Suppressor macrophage treated with lipopolysaccharide for 1 hour (primary cell): ENCODE measurements at places on chromosomes 4 and X.

DNA sequence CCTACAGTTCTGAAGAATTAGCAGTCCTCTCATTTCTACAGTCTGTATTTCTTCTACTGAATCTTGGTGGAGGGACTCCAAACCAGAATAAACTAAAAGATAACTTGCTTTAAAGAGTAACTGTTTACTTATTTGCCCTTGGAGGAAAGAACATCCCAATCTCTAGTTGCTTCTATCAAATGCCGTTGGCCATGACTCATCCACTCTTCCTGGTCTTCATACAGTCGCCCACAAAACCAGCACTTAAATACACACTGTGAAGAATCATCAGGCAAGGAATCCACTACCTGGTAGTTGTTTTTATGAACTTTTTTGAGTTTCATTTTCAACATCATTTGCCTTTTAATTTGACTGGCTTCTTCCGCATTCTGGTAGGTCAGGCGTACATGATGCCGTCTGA lies 14.2 kb downstream of the ZNF518B start:
- peak; percentile 4 for DNase-seq

DNA sequence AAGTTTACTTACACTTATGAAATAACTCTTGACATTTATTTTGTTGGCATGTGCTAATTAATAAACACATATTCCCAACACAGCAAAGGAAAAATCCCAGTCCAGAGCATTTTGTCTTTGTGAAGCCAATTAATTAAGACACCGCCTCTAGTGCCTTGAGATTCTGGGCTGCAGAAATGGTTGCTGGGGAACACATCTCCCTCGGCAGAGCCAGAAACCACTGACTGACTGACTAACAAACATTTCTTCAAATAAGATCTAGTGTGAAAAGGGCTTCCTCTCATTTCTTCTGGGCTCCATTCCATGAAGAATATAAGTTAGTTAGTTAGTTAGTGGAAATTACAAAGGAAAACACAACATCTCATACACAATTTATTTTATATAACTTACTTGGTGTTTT lies 28.4 kb upstream of the NAP1L5 start:
- no peak for DNase-seq

DNA sequence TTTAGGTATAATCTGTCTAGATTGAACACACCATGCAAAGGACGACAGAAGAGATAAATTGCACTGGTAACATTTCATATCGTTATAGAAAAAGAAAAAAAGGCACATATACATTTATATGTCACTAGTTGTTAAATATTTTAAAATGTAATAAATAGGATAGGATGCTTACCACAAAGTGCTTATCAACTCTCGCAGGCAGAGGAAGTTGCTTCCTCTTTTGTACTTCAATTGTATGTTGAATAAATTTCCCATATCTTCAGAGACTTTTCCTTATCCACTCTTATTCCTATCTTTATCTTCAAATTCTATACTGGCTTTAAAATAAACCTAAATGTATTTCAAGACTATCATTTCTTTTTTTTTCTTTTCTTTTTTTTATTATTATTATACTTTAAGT lies 163.3 kb upstream of the SPOCK3 start:
- no peak for DNase-seq

- DNase-seq = no peak
These were observed 8.7 kb downstream of the SFRP2 start for GRCh38 chr4:153780221-153780620.

DNA sequence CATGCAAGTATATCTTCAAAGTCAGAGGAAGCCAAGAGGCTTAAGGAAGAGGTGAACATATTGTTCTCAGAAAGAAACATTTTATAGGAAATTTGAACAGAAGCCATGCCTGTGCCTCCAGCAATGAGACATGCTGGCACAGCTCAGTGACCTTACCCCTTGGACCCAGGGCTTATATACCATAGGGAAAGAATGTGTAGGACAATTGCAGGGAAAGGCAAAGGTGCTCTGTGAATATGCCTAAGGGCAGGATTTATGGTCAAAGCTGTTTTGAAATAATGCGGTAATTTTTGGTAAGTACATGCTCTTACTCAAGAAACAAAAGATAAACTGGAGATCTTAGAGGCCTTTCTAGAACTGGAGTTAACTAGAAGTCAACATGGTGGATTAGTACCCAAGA lies 568.8 kb downstream of the GRID2 start:
- DNase-seq = no peak

DNA sequence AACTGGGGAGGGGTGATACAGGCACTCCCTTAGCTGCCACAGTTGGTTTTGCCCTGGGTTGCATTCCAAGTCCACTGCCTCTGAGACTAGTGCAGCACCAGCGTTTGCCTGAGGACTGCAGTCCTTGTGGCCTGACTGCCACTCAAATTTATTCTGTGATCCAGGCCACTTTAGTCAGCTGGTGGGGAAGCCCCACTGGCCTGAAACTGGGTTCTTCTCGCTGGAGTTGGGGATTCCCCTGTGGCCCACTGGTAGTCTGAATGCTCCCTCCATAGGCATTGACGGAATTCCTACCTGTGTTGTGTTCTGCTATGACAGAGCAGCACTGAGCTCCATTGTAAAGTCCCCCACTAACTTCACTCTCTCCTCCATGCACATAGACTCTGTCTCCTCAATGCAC lies 63.8 kb downstream of the PTPN13 start:
- no peak for DNase-seq

GRCh38 chrX:120115438-120115963 lies at the start of gene RHOXF1:
Gene RHOXF1 (minus strand): TSS chrX:120115913. CDS start chrX:120115862, 51 bp downstream.
- DNase-seq = no peak

DNA sequence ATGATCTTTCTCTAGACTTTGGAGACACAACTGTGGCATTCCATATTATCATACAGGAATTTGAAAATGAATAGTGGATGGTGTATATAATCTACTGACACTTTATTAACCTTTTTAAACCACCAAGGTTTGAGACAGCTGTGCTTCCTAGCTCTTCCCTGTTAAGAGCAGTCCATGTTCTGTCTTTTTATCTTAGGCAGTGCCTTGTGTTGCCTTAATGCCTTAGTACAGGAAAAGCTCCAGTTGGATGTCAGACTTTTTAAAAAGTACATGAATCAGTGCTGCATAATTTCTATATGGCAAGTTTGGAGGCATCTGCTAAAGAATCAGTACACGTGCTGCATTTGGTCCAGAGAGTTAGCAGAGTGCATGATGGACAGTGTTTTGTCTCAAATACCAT lies 45.1 kb downstream of the OCRL start:
- DNase-seq = no peak

- peak; percentile 46 for DNase-seq
These were observed 158.0 kb downstream of the KCNIP4 start for GRCh38 chr4:21790438-21791029.

DNA sequence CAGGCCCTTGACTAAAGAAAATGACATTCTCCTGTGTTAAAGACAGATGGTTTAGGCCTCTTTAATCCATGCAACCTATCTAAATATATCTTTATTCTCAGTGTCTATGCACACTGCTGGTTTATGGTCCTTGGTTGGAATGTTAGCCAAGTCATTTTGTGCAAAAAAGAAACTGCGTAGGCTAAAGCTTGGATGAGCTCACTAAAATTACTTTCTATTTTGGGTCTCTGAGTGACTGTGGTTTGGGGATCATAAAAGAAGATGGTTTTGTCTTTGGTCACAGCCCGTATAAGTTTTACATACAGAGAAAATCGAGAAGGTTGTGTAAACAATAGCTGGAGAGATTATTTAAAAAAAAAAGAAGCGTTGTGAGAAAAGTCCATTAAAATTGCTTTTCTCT lies 443.6 kb downstream of the UBE2NL start:
- DNase-seq = no peak

DNA sequence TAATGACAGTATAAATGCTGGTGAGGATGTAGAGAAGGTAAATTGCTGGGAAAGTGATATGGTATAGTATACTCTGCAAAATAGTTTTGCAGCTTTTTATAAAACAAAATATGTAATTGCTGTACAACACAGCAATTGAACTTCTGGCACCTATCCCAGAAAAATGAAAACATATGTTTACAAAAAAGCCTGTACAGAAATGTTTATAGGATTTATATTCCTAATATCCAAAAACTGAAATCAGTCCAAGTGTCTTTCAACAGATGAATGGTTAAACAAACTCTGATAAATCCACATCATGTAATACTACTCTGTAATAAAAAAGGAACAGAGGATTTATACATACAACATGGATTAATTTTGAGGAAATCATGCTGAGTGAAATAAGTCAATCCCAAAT lies 198.4 kb upstream of the ACTRT1 start:
- DNase-seq = no peak

DNA sequence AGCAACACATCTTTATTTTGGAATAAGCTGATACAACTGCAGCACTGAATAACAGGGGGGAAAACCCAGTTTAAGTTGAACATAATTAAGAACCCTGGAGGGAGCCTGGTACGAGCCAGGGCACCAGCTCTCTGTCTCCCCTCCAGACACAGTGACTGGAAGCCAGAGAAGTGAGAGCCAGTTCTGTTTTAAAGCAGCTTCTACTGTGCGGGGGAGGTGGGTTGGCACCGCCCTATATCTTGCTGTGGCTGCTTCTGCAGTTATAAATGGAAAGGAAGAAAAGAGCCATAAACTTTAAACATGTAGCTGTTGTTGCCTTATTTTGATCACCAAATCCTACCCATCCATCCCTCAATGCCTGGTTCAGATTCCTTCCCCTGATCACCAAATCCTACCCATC lies 207.9 kb upstream of the ANXA3 start:
- no peak for DNase-seq

GRCh38 chr4:111480510-111480909 lies 664.7 kb upstream of the FAM241A start:
- no peak for DNase-seq

GRCh38 chrX:2960861-2961515 lies 31.8 kb upstream of the ARSD start:
- no peak for DNase-seq

- DNase-seq = no peak
These were observed 142.8 kb upstream of the PRDX4 start for GRCh38 chrX:23524467-23524866.

- no peak for DNase-seq
These were observed 48.4 kb downstream of the ZBTB49 start for GRCh38 chr4:4338210-4339001.

DNA sequence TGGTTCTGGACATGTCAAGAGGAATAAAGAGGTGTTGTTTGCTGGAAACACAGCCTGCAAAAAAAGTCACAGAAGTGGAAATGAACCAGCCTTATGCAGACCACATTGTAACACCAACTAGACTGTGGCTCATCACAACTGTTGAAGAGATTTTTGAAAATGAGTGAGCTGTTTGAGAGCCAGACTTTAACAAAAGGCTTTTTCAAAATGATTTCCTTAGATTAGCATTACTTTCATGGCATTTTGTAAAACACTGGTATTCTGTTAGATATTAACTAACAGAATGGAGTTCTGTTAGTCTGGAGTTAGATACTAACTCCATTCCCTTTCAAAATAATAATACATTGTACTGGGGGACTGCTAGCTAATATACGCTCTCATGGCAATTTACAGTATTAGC lies 60.6 kb upstream of the GABRA2 start:
- DNase-seq = no peak

DNA sequence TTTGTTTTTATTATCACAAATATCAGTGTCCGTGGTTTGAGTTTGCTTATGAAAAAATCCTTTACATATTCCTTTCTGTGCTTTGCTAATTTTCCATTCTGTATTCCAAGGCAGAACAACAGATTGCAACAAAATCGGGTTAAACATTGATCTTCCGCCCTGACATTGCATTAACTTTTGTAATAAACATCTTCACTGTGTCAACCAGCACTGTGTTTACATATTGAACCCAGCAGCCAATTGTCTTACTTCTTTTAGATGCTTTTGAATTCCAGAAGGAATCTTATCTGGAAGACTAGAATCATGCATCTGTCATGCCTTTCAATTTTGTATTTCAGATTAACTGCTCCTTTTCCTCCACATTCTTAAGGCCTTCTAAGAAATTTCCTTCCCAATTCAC lies 147.8 kb upstream of the CXXC4 start:
- no peak for DNase-seq

DNA sequence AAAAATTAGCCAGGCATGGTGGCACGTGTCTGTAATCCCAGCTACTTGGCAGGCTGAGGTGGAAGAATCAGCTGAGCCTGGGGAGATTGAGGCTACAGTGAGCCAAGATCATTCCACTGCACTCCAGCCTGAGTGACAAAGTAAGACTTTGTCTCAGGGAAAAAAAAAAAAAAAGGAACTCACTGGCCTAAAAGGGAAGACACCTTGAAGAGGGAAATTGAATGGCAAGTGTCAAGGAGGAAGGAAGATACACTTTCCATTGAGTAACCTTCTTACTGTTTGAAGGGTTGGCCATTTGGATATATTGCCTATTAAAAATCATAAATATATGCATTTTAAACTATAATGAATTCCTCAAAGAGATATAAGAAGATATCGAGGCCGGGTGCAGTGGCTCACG lies 147.5 kb upstream of the FAM241A start:
- DNase-seq = peak; percentile 59

GRCh38 chrX:137430301-137430700 lies 135.6 kb upstream of the ZIC3 start:
- DNase-seq = no peak

- peak; percentile 45 for DNase-seq
These were observed 599.5 kb downstream of the FSTL5 start for GRCh38 chr4:161564230-161564834.
